ENCODE measurements at places on chromosomes 11 and 22.

DNA sequence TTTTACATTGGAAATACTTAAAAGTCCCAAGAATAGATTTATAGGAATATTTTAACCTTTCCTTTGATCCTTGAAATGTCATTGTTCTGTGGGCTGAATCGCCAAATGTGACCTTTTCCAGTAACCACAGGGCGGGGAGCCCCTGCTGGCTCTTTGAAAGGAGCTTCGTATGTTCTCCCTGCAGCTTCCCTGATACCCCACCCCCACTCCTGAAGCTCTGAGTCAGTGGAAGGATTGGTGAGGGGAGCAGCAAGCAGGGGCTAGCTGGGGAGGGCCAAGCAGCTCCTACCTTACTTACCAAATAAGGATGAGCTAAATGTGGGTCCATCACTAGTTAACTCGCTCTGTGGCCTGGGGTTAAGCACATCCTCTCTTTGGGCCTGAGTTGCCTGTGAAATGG, 87.7 kb downstream of the CHST1 start:
- no peak for DNase-seq

- no peak for DNase-seq
Measured at GRCh38 chr11:100419518-100419917, 267.6 kb upstream of the ARHGAP42 start.

DNA sequence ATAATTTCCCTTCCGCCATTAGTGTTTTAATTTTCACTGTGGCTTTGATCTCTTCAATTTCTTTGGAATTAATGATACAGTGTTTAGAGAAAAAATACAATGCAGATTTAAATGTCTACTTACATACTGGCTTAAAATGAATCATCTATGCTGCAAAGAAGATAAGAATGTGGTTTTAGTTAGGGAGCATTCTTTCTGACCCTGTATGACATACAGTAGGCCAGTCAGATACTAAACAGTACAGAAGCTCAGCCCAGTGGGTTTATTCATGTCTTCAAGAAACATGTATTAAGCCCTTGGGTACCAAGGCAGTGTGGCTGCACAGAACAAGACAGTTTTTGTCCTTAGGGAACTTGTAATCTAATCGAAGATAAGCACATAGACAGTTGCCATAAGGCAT, 268.8 kb downstream of the DDX10 start:
- DNase-seq, result no peak

DNA sequence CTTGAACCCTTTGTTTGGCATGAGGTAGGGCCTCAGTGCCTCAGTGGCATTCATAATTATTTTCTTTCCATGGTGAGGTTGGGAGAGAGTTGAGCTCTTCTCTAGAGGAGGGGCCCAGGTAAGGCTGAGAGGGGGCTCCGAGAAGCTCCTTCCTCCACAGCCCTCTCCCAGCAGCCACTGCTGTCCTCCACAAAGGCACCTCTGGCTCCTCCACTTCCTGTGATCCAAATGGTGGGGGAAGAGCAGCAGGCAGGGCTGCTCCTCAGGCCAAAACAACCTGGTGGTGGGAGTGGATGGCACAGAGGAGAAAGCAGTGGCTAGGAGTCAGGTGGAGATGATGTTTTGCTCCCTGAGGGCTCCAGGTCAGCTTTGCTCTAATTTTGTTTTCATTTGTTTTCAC, 13.3 kb downstream of the ROBO4 start:
- peak; percentile 10 for DNase-seq

DNA sequence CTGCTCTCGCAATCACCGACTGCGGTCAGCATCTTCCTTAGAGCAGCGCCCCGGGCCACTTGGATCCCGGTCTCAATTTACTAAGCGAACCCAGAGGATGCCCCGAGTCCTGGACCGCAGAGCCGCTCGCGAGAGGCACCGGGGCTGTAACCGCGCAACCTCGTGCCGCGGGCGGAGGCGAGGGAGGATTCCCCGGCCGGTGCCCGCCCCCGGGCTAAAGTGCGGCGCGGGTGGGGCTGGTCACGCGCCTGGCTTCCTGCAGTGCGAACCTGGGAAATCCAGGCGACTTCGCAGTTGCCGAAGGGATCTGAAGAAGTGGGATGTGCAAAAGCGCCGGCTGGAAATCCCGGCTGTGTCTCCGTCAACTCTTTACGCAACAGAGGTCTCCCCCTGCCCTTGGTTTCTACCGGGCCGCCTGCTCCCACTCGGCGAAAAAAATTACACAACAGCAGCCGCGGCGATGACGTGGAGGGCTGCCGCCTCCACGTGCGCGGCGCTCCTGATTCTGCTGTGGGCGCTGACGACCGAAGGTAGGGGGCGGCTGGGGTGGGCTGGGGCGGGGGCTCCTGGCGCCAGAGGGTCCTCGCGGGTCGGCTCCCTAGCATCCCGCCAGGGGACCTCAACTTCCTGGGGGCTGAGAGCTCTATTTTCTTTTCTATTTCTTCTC, at the start of gene NCR3LG1:
TSS of gene NCR3LG1 (plus strand) at position 291 of the 667 bp plus-strand sequence. CDS start at position 461, 170 bp downstream.
- DNase-seq, result peak; percentile 54

- DNase-seq, result no peak
Measured at GRCh38 chr22:48373626-48374173, 1454.0 kb downstream of the BRD1 start.

GRCh38 chr22:37183432-37184379, 4.3 kb downstream of the C1QTNF6 start:
- DNase-seq, result no peak

GRCh38 chr11:46237248-46238077, 40.0 kb upstream of the CREB3L1 start:
- DNase-seq, result peak; percentile 78

DNA sequence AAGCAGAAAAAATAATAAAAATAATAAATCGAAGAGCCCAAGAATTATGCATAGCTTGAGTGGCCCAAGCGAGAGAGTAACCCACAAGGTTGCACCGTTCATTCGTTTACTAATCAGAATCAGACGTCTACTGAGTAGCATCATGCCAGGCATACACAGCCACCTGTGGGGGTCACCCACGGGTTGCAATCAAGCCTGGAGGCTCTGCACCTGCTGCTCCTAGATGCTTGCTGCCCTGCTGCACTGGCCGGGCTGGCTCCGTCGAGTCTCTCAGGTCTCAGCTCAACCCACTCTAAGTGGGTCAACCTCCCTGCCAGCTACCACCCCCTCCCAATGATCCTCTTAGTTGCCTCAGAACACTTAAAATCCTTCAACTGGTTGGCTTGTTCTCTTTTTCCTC, 2.0 kb upstream of the TESMIN start:
- DNase-seq, result no peak

DNA sequence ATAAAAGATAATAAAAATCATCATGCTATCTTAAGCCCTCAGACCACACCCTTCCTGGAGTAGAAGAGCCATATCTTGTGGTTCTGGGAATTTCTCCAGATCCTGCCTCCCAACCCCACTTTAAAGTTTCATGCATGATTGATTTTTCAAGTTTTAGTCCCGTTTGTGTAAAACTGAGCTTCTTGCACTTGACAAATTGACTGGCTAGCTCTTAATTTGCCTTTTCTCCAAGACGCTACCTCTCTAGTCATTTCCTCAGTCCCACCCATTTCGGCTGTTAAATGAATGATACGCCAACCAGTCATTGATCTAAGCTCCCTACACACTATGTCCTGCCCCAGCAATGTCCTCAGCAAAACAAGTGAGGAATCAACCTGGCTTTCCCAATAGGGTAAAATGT, 71.8 kb upstream of the TEAD1 start:
- DNase-seq, result no peak

GRCh38 chr11:91194546-91194945, 971.7 kb upstream of the CHORDC1 start:
- no peak for DNase-seq

- DNase-seq, result no peak
Measured at GRCh38 chr11:117230999-117231841, 653 bp downstream of the PCSK7 start.

GRCh38 chr11:57103899-57104605, 77.7 kb upstream of the LRRC55 start:
- DNase-seq, result no peak

DNA sequence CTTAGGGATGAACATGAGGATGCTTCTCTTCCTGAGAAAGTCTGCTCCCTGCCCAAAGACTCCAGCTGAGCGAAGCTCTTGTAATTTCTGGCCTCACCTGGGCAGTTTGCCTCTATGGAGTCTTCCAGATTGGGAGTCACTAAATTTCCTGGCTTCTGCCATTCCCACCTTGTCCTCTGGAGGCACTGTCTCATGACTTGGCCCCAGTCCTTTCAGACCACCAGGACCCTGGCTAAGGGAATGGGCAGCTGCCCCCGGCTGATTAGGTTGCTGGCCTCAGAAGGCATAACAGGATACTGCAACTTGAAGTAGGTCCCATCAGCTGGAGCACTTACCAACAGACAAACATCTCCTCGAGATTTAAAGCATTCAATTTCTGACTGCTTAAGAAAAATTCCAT, 128.1 kb upstream of the SPON1 start:
- no peak for DNase-seq

GRCh38 chr11:32610797-32611352, 27.2 kb downstream of the EIF3M start:
- DNase-seq, result no peak

DNA sequence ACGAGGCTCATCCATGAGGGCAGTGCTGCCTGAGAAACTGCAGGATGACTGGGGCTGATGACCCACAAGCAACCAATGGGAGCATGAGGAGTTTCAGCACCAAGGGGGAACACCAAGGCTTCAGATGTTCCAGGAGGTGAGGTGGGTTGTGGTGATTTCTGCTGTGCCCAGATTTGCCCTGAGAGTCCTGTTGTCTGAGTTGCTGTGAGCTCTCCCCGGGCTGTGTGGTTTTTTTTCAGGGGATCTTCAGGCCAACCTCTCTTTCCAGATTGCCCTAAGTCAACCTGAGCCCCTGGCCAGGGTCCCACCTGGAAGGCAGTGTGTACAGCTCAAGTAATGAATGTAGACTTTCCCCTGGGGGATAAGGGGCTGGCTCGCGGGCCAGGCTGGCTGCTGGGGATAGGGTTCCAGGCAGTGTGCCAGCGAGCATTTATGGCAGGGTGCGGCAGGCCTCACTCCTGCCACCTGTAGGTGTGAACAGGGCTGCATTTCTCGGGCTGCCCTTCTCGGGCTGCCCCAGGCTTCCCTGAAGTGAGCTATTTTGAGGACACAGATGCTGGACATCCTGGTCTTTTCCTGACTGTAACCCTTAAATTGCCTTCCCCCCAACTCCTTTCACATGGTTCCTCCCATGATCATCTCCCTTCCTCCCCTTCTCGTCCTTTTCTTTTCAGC, 9.8 kb downstream of the SLC22A6 start:
- DNase-seq, result peak; percentile 47

DNA sequence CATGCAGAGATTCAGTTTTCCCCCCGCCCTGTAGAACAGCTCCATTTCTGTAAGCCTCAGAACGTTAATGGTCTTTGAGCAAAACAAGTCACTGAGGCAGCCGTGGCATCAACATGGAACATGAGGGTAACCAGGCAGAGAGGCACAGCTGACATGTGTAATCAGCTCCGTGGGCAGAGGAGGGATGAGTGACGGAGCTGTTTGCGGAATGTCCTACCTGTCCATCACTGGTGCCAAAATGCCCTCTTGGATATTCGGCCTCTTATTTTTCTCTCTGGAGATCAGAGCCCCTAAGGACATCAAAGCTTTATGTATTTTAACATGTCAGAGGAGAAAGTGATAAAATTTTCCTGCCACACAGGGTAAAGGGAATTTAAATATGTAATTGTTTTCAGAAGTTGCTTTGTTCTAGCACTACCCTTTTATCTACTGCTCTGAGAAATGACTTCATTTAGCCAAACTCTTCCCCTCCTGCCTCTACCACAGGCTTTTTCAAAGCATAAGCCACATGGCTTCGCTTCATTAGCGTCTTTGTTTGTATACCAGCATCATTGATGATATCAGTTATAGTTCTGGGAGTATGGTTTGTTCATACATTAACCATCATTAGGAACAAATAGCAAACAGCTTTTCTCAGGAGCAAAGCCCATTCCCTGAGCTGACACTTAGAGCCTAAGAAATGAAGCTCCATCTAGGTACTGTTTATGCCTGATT, 32.9 kb downstream of the C11orf71 start:
- no peak for DNase-seq

- no peak for DNase-seq
Measured at GRCh38 chr11:66467756-66468155, 1.1 kb downstream of the PELI3 start.

DNA sequence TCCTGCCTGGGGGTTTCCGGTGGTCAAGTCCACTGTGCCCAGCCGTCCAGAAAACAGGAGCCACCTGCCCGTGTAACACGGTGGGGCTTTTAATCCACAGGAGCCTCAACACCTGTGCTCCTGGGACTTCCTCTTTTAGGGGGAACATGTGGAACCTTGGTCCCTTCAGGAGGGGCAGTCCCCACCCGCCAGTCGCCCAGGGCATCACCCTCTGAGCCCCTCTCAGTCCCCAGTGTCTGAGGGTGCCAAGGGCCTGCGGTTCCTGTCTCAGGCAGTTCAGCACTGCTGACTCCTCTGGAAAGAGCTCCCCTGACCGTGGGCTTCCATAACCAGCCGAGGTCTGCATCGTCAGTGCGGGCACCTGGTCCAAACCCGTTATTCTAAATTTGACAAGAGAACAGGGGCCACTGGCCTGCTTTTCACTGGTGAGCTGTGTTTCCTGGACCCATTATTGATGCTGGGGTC, 15.8 kb downstream of the KRTAP5-5 start:
- DNase-seq, result no peak

GRCh38 chr11:91902312-91902711, 322.3 kb upstream of the FAT3 start:
- DNase-seq, result no peak

DNA sequence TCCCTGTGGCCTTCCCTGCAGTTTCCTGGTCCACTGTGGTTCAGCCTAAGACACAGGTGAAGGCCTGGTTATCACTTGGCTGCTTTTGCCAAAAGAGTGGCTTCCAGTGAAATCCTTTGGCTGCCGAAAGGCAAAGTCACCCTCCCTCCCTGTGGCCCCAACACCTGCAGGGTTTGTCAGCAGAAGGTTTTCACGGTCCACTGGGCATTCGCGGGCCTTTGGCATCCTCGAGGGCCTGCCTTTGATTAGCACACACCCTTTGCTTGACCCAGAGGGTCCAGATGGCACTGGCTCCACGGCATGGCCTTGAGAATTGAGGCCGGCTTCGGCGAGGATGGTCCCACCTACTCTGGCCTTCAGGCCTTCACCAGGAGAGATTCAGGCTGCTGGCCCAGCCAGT, 35.3 kb downstream of the RTN4R start:
- DNase-seq, result no peak

DNA sequence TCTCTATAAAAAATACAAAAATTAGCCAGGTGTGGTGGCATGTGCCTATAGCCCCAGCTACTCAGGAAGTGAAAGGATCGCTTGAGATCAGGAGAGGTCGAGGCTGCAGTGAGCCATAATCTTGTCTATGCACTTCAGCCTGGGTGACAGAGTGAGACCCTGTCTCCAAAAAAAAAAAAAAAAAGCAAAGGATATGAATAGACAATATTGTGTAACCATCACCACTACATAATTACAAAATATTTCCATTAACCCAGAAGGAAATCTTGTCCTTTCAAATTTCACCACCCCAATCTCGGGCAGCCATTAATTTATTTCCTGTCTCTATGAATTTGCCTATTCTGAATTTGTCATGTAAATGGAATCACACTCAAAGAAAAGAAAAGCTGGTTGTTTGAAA, 21.2 kb downstream of the RSF1 start:
- DNase-seq, result no peak

- no peak for DNase-seq
Measured at GRCh38 chr22:34294476-34294875, 374.2 kb upstream of the LARGE1 start.

- DNase-seq, result no peak
Measured at GRCh38 chr22:49075150-49075549, 752.5 kb downstream of the BRD1 start.

Data from right forelimb (tissue), 1 donor.